Uterine smooth muscle cell (primary cell): ENCODE measurements at places on chromosomes 7 and 10. TPM values are rescaled to one million over a fixed set of nuclear protein-coding genes. Genes with fewer than 3 reads are reported as not detected.

GPR22 gene
- under 0.01 and 1.1 TPM in 2 replicates for total RNA-seq

COL1A2 gene
- 1,878 and 5,796 TPM in 2 replicates for total RNA-seq

OR2A5 gene
- total RNA-seq, result not detected in 2 replicates

SYCE1 gene
- not detected in 2 replicates for total RNA-seq

ANKRD22 gene
- 0.12 TPM in 1 of 2 replicates, not detected in the other for total RNA-seq

SH2B2 gene
- 2.0 and 3.1 TPM in 2 replicates for total RNA-seq

MARVELD1 gene
- 23.7 TPM in 2 replicates for total RNA-seq

RSPH10B2 gene
- 0.37 TPM in 1 of 2 replicates, not detected in the other for total RNA-seq
